ENCODE measurements at places on chromosomes 3 and 15.

DNA sequence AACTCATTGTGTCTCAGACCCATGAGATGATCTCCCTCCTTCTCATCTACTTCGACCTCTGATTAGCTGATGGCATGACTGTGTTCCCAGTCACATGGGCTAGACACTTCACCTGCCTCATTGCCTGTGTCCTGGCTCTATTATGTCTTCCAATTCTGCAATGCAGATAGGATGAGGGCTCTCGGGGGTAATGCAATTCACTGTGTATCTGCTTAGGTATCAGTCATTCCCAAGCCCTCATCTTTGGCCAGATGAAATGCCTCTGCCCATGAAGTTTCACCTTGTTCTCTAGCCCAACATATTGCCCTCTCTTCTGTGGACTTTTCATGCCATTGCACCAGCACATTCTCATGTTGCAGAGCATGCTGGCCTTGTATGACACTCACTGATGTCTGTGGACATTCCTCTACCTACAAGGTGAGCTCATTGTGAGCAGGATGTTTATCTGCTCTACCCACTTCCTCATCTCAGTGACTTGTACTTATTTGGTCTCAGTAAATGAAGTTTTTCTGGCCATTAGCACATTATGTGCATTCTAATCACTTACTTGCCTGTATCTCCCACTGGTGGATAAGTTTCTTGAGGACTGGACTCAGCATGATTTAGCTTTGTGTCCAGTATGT is 32.3 kb downstream of the MOBP start:
- DNase-seq, result no peak

GRCh38 chr3:71346061-71346460 is 237.5 kb downstream of the FOXP1 start:
- no peak for DNase-seq

DNA sequence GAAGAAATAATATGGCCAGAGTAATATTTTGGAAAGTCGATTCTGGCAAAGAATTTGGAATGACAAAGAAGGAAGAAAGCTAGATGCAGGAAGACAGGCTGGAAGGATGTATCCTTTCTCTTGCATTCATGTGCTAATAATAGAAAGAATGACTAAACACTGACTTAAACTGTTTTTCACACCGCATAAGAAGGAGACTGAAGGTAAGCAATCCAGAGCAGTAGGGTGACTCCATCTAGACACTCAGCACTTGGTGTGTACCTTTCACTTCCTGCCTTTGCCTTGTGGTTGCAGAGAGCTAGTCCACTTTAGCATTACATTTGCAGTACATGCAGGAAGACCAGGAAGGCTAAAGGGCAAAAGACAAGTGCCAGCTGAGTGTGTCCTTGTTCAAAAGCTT is 234.6 kb downstream of the RBMS3 start:
- DNase-seq, result no peak

- DNase-seq, result no peak
These were observed 73.1 kb downstream of the ABTB1 start for GRCh38 chr3:127745656-127746399.

- DNase-seq, result peak; percentile 44
These were observed 664 bp downstream of the PARP3 start for GRCh38 chr3:51942603-51943450.

- DNase-seq, result no peak
These were observed 245.9 kb downstream of the NAALADL2 start for GRCh38 chr3:175105066-175105465.

- no peak for DNase-seq
These were observed 267.5 kb downstream of the PDCD6IP start for GRCh38 chr3:34065901-34066300.

DNA sequence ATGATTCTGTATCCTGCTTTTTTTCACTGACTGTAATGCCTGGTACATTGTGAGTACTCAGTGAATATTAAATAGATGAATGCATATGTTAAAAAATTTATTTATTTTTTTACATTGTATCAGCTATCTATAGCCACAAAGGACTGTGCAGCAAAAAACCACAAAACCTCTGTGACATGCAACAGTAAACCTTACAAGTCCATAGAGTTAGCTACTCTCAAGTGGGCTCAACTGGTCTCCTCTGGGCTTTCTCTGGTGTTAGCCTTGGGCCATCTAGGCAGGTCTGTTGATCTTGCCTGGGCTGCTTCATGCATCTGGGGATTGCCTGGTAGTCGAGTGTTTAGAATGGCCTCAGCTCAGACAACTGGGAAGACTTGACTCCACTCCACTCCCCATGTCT is 35.3 kb downstream of the OTOL1 start:
- DNase-seq, result no peak

DNA sequence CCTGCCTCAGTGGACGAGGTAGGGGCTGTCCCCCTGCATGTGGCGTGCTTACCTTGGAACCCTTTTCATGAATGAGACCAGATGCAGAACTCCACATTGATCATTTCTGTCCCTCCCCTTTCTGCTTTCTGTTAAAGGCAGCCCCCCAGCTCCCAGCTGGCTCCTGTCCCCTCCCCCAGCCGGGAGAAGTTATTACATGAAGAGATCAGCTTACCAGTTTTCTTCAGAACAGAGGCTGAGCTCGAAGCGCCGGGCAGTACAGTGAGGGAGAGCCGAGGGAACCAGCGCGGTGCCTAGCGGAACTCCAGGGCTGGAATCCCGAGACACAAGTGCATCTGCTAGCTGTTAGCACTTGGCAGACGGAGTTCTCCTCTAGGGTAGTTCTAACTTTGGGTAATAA is 263.3 kb upstream of the NR2E3 start:
- no peak for DNase-seq

GRCh38 chr3:34008191-34008590 is 209.8 kb downstream of the PDCD6IP start:
- no peak for DNase-seq

DNA sequence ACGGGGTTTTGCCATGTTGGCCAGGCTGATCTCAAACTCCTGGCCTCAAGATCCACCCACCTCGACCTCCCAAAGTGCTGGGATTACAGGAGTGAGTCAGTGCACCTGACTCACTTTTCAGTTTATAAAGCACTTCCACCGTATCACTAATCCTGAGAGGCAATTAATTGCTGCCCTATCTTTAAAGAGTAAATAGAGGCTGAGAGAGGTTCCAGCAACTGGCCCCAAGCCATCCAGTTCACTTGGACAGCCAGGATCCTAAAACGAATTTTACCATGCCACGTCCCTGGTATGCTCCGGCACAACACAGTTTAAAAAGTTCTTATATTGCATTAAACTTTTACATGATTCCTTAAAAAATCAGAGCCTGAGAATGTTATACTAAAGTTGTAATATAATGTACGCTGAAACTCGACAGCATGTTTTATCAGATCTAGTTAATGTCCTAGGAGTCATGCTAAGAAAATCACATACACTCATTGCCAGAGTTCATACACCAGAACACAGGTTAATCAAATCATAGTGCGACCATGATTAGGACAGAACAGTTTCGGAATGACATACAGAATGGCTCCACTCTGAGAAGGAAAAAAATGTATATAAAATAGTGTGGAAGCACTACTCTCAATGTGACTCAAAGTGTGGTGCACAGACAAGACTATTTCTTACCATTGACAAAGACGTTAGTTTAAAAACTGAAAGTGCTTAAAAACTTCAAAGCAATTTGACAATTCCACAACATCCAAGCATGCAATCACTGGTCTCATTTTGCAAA is 125.4 kb downstream of the ULK4 start:
- peak; percentile 31 for DNase-seq

DNA sequence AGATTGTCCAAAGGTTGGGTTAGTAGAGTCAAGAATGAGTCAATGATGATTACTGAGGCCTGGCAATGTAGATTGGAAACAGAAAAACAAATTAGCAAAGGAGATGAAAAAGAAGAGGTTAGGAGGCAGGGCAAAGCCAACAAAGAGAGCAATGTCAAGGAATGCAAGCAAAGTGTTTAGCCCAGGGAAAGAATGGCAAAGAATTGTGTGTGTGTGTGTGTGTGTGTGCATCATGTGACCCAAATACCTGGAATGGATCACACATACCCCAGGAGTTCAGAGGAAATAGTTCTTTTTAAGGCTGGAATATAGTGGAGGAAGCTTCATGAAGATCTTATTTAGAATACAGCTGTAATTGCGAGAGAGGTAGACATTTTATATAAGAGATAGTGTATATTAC is 831.7 kb upstream of the ARPP21 start:
- DNase-seq, result no peak

GRCh38 chr3:63232764-63233396 is 45.2 kb upstream of the SYNPR start:
- DNase-seq, result no peak

DNA sequence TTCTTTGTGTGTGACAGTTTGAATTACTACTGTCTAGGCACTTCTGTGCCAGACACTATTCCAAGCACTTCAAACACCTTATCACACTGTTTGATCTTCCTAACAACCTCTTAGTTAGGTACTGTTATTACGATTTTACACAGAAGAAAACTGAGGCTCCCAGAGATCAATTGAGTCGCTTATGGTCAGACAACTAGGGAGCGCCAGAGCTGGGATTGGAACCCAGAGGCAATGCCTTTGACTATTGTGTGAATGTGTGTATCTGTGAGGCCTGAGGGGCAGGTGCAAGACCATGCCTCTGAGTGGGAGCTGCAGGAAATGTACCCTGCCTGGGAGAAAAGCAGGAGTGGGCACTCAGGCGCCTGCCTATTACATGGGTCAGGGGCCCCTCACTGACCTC is 1.8 kb downstream of the TRH start:
- no peak for DNase-seq

DNA sequence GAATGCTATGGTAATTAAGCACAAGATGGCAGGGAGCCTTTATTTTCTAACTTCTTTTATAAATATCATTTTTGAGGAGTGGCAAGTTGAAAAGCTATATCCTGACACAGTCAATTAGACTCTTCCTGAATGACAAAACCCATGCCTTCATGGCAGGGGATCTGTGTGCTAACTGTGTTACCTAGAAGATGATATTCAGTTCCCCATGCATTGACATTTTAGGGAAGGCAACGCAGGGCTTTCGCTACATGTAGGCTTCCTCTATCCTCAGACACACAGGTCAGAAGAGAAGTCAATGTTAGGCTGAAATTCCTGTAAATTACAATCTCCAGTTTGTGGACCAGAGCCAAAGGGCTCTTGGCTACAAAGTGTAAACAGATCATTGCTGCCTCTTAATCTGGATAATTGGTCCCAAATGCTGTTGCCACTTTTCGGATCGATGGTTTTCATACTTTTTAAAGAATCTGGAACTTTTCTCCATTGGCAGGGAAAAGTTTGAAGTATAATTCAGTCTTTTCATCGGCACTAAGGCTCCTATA is 22.6 kb upstream of the NR2F2 start:
- no peak for DNase-seq

- DNase-seq, result no peak
These were observed 2.7 kb downstream of the LMAN1L start for GRCh38 chr15:74815121-74815934.

DNA sequence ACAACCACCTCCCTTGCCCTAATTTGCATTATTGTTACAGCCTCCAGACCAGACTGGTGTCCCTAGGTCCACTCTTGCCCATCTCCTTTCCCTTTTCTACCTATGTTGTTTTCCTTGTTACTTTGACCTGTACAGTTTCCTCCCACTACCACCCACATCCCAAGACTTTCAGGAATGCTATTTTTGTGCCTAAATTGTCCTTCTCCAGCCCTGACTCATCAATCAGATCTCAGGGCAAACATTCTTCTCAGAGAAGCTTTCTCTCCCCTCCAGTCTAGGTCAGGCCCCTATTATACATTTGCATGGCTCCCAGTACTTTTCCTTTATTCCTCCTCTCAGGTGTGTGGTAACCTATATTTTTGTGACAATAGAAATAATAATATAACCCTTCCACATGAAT is 241.5 kb downstream of the IGSF11 start:
- no peak for DNase-seq

- DNase-seq, result no peak
These were observed 28.5 kb downstream of the KLHDC8B start for GRCh38 chr3:49199900-49200281.

- no peak for DNase-seq
These were observed 645.8 kb downstream of the GRM7 start for GRCh38 chr3:7506606-7507180.

DNA sequence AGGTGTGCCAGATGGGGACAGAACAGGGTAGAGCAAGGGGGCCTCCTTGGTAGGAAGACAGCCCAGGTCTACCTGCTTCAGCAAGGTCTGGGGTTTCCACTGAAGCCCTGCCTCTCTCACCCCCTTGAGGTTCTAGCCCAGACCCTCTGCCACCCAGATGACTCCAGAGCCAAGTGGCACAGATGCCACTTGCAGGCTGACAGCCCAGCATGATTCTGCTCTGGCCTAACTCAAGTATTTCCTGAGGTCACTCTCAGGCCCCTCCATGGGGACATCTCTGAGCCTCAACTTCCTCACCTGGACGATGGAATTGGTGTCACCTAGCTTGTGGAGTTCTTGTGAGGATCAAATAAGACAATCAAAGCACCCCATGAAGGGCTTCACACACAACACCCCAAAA is 23.9 kb downstream of the PLXNB1 start:
- DNase-seq, result no peak

GRCh38 chr3:45608885-45609284 is 14.3 kb downstream of the LIMD1 start:
- no peak for DNase-seq

DNA sequence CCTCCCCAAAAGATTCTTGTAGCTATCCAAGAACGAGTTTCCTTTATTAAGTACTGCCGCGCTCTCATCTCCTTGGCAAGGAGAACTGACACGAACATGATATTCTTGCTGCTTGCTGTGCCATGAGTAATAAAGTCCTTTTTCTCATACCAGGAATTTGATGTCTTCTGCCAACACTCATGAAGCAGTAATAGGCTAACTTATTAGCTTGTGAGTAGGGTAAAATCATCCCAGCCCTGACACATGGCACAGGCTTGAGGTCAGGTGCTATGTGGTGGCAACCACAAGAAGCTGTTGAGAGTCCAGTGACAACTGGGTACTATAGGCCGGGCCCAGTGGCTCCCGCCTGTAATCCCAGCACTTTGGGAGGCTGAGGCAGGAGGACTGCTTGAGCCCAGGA is 22.7 kb upstream of the UBXN7 start:
- DNase-seq, result no peak

GRCh38 chr15:25333049-25333448 is 105.8 kb downstream of the UBE3A start:
- no peak for DNase-seq

DNA sequence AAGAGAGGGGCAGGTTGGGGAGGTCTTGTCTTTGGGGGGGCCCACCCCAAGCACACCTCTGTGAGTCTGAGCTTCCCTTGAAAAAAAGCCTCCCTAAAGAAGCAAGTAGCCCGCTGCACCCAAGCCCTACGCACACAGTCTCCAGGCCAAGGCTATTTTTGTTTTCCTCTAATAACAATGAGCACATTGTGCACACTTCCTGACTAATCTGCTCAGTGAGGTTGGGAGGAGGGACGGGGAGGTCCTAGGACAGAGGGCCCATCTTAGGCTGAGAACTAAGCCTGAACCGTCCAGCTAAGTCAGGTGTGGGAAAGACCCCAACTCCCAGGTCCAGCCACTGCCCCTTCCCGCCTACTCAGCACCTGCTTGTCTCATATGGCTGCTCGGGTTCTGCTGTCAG is 87.2 kb downstream of the HMG20A start:
- DNase-seq, result no peak

All from T-helper 2 cell treated with Interferon-gamma antibody and Interleukin-4, amounts not matched to agents 5 μg/mL and 100 μg/mL, for 36 hours (primary cell).